ENCODE measurements at places on chromosomes 3 and 15. TPM values are rescaled to one million over a fixed set of nuclear protein-coding genes. Genes with fewer than 3 reads are reported as not detected.

- no peaks in the 10 kb centered on the region for H3K36me3 ChIP-seq
- DNase-seq: no peak
- H3K4me3 ChIP-seq: no peak overlapping the region
- no peaks in the 10 kb centered on the region for H3K27me3 ChIP-seq
- H3K4me1 ChIP-seq: no peaks in the 10 kb centered on the region
- H3K27ac ChIP-seq: no peak overlapping the region
Observed at GRCh38 chr15:94761574-94761973, 530.2 kb downstream of the MCTP2 start.

DNA sequence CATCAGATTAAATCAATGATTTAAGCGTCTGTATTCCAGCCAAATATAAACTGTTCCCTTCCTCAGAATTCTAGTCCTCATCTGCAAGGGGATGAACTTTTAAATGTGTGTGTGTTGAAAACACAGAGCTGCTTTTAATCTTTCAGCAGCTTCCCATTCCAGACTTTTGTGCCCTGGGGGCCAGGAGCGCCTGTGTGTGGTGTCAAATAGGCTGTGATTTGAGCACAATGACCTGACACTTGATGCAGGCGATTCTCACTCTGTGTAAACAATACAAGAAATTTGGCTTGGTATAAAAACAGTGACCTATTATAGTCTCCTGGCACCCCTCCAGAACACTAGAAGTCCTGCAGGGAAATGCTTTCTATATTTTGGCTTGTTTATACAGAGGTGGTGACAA lies 274.6 kb upstream of the ROPN1 start:
- no peaks in the 10 kb centered on the region for H3K36me3 ChIP-seq
- H3K27ac ChIP-seq: no peak overlapping the region
- H3K27me3 ChIP-seq: no peaks in the 10 kb centered on the region
- H3K4me1 ChIP-seq: no peaks in the 10 kb centered on the region
- peak; percentile 33 for DNase-seq

DNA sequence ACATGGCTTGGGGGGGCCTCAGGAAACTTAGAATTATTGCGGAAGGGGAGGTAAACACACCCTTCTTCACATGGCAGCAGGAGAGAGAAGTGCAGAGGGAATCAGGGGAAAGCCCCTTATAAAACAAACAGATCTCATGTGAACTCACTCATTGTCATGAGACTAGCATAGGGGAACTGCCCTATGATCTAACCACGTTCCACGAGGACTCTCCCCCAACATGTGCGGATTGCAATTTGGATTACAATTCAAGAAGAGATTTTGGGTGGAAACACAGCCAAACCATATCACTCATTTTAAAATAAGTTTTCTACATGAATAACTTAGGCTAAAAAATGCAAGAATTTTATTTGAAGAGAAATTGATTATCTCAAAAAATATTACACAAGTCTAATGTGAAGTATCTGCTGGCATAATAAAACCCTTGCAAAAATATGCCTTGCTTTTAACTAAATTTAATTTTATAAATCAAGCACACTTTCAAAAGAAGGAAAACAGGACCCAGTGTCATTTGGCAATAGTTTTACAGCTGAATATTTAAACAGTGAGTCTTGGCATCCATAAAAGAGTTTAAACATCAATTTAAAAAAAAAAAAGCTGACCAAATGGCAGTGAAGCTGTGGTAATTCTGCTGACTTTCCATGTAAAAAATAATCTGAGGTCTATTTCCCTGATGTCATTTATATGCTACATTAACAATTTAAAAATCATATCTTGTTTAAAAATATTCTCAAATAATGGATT lies 1057.2 kb downstream of the NAALADL2 start:
- no peaks in the 10 kb centered on the region for H3K27me3 ChIP-seq
- DNase-seq: no peak
- H3K36me3 ChIP-seq: no peaks in the 10 kb centered on the region
- H3K4me1 ChIP-seq: no peaks in the 10 kb centered on the region
- no peak overlapping the region for H3K4me3 ChIP-seq

DNA sequence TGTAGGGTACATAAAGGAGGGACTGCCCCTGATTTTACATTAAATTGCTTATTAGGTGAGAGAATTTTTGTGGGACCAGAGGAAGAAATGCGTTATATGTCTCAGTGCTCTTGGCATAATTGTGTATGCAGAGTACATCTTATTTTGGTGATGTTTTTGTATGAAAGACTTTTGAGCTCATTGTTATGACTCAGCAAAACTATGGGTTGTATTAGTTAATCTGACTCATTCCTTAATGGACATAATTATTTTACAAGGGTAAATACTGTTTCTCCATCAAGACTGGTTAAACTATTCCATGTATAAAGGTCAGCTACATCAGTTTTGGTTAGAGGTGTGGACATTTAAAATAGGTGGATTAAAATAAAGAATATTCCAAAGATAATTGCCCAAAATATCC lies 156.8 kb downstream of the ALCAM start:
- H3K4me3 ChIP-seq: no peak overlapping the region
- DNase-seq: no peak
- no peaks in the 10 kb centered on the region for H3K27me3 ChIP-seq
- H3K36me3 ChIP-seq: no peaks in the 10 kb centered on the region
- no peak overlapping the region for H3K27ac ChIP-seq
- no peaks in the 10 kb centered on the region for H3K4me1 ChIP-seq

SFMBT1 gene
- total RNA-seq: 18.1 TPM

DNA sequence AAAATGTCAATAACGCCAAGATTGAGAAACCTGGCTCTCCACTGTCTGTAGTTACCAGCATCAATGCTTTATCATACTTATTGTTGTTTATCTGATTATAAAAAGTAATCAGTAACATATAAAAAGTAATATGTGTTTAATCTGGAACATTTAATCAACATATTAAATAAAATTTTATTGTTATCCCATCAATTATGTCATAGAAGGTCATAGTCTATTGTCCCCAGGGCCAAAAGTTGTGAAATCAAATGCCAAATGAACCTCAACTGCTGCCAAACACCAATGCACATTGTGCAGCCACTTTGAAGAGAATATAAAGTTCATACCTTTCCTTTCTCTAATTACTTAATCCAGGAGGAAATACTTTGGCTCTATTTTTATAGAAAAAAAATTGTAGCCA lies 106.6 kb downstream of the EOMES start:
- no peak for DNase-seq
- no peak overlapping the region for H3K4me3 ChIP-seq
- H3K27me3 ChIP-seq: no peaks in the 10 kb centered on the region

NR1I2 gene
- 7.0 TPM for total RNA-seq
